ENCODE measurements at places on chromosomes 11 and 22.

GRCh38 chr22:42811459-42811858 lies 45.6 kb downstream of the ARFGAP3 start:
- no peak for DNase-seq

DNA sequence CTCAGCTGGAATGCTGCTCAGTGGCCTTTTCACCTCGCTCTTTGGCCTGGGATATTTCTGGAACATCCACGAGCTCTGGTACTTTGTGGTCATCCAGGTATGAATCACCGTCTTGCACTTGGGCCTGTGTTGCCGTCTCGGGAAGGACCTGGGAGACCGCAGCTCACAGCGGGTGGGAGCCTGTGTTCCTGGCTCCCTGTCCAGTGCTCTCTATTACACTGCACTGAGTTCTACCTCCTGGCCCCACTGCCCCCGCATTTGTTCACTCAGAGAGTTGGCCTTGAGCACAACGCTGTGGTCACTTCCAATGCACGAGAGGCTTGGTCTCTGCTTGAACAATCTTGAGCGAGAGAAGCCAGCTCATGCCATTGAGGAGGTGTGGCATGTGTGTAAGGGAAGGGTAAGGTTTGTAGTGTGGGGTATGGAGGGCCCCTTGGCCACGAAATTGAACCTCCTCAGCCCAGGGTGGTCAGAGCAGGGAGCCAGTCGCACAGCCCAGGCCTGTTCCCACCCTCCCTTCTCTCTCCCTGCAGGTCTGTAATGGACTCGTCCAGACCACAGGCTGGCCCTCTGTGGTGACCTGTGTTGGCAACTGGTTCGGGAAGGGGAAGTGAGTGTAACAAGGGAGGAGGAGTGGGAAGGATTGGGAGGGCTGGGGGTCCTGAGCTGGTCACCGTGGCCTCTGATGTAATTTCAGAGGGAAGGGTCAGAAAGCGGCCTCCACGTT lies 16.2 kb downstream of the SLC37A2 start:
- no peak for DNase-seq

DNA sequence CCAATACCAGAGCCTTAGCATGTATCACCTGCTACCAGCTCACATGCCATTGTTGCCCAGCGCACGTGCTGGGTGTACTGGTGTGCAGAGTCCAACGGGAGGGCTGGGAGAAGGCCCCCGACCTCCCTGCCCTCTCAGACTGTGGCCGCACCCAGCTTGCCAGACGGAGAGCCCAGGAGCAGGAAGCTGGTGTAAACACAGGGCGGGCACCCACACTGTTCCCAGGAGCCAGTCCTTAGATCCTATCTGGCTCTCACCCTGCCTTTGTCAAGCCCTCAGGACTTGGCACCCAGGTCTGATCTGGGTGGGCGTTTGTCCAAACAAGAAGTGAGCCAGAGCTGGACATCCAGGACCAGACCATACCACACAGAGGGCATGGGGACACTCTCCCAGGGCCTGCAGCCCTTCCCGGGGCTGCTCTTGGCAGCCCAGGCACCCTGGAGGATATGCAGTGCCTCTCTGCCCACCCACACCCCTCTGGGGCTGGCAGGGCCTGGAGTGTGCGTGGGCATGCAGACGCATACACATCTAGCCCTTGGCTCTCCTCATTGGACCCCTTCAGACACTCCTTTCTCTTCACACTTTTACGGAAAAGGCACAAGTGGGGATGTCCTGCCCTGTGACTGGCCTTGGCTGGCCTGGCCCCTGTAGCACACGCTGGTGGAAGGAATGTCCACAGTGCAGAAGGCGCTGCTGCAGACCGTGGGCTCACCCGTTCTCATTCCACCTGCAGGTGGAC lies 19.9 kb upstream of the CLDN5 start:
- DNase-seq, result no peak

- DNase-seq, result no peak
These were observed 30.9 kb downstream of the CSNK2A3 start for GRCh38 chr11:11322101-11322500.

DNA sequence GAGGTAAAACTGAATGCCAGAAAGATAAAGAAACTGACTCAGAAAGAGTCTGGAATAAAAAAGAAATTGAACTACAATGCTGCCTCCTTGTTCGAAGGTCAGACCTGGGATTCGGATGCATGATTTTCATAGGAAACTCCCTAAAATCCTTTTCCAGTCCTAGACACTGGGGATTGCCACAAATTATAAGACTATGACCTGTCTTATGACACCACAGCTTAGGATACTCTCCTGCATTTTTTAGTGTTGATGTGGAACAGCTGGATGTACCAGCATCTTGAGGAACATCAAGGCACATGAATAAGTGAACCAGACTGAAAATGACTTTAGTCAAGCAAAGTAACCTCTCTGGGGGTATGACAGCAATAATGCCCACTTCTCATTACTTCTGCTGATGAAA lies 9.0 kb downstream of the KIRREL3 start:
- DNase-seq, result no peak

DNA sequence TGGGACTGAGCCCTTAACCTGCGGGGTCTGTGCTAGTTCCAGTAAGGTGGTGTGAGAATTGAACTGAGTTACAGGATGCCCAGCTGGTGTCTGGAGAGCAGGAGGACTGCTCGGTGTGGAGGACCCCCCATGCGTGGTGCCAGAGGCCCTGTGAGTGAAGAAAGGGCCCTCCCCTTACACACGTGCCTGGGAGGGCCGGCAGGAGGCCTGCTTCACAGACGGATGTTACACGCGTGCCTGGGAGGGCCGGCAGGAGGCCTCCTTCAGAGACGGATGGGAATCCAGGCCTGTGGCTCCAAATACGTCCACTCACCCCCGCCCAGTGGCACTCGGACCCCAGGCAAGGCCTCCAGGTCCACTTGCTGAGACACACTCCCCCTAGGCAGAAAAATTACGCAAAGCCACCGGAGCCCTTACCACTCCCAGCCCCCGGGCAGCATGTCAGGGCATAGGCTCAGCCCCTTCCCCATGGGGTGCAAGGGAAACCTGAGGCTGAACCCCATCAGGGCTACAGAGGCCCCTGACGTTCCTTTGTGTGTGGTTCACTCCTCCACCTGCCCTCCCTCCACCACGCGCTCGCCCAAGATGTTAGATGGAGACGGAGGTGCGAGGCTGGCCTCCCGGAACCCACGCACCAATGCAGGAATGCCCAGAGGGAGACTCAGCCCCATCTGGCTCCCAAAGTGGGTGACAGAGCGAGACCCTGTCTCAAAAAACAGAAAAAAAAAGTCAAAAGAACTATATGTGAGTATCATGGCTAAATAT lies 227.8 kb downstream of the BRD1 start:
- no peak for DNase-seq

DNA sequence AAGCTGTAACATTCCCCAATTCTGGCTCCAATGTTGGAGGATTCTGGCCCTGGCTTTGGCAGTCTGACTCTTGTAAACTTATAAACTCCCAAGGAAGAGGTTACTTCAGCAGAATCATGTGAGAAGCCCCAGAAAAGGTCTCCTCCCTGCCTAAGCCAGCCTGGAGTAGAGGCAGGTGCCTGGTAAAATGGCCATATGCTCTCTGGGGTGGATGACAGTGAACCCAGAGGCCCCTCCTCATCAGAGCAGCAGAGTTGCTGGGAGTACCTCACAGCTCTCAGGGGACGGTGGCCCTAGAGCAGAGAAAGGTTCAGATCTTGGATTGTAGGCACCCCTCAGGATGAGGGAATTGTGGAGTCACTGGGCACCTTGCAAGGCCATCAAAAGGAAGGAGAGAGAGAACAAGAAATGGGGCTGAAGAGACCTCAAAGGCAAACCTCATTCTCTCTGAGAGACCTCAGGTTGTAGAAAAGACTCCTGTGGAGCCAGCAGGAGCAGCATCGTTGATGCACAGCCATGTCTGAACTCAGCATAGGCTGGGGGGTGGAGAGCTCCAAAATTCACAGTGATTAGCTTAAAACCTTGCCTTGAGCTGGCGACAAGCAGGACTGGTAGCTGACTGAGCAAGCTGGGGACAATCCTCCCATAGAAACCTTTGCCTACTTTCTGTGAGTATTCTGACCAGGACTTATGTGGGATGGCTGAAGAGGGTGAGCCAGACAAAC lies 4.9 kb upstream of the P2RY6 start:
- no peak for DNase-seq

GRCh38 chr11:109275931-109276330 lies 146.1 kb upstream of the C11orf87 start:
- DNase-seq, result no peak

- DNase-seq, result no peak
These were observed 16.6 kb downstream of the SLC43A3 start for GRCh38 chr11:57410287-57410686.

GRCh38 chr11:78363024-78363619 lies 54.5 kb downstream of the GAB2 start:
- DNase-seq, result no peak

DNA sequence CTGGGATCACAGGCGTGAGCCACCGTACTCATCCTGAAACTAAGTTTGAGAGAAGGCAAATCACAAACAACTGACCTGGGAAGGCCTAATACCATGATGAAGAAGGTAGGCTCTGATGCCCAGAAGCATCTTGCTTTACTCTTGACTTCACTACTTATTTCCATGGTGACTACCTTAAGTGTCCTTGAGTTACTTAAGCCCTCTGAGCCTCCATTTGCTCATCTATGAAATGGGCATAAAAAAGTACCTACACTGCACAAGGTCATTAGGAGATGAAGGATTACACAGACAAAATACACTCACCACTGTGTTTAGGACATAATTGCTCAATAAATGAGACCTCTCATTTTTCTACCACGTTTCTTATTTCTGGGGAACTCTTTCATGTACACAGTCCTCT lies 27.9 kb downstream of the EIF4ENIF1 start:
- DNase-seq, result no peak

DNA sequence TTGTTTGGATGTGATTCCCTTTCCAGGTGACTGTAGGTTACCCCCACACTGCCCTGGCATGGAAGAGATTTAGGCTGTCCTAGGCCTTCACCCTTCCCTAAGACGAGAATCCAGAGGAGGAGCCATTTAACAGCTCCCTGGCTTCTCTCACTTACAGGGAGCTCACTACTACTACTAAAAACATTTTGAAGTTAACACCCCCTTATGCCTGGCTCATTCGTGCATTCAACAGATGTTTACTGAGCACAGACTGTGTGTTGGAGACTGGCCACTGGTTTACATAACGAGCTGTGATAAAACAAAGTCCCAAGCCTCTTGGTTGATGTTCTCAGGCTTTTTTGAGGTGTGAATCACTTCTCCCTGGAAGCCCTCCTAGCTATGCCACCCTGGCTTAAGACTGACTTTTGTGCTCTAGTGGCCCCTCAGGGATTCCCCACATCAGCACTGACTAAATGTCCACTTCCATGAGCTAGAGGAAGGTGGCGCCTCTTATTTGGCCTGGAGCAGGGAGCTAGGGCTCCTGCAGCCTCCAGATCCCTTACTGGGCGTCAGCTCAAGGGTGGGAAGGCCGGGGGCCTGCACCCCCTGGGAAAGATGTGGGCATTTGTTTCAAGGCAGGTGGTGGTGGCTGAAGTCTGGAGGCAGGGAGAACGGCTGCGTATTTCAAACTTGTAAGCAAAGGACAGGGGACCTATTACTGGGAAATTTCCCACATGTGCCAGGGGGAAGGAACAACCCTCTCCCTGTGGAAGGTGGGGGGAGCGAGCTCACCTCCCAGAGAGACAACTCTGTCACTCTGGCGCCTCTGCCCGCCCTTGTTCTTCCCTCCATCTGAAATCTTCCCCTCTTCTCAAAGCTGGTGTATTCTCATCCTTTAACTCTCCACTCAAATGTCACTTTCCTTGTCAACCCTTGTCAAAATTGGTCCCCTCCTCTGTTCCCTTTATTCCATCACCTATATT lies 19.4 kb upstream of the MALAT1 start:
- no peak for DNase-seq

DNA sequence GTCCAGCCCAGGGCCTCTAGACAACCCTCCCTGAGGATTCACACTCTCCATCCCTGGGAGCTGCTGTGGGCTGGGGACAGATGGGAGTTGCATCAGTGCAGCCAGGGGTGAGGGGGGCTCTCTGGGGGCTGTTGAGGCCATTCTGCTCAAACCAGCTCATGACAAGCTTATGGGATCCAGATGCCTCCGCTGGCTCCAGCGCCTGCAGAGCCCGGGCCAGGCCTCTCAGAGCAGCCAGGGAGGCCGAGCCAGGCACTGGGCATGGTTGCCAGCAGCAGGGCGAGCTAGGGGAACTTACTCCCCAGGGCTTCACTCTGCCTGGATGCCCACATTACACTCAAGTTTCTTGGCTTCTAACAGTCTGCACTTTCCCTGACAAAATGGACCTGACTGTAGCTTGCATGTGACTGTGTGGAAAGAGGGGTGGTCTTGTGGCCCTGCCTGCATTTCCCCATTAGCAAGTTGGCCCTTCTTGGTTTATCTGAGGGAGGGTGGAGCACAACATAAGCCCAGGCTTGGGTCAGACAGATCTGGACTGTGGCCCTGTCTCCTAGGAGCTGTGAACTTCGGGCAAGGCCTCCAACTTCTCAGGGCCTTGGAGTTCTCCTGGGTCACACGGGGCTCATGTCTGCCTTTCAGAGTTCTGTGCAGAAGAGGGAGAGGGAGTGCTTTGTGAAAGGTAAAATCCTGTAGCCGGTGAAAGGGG lies 34.5 kb upstream of the CYB5R3 start:
- DNase-seq, result no peak

- peak; percentile 53 for DNase-seq
These were observed 22.6 kb downstream of the RTN4RL2 start for GRCh38 chr11:57482782-57483561.

DNA sequence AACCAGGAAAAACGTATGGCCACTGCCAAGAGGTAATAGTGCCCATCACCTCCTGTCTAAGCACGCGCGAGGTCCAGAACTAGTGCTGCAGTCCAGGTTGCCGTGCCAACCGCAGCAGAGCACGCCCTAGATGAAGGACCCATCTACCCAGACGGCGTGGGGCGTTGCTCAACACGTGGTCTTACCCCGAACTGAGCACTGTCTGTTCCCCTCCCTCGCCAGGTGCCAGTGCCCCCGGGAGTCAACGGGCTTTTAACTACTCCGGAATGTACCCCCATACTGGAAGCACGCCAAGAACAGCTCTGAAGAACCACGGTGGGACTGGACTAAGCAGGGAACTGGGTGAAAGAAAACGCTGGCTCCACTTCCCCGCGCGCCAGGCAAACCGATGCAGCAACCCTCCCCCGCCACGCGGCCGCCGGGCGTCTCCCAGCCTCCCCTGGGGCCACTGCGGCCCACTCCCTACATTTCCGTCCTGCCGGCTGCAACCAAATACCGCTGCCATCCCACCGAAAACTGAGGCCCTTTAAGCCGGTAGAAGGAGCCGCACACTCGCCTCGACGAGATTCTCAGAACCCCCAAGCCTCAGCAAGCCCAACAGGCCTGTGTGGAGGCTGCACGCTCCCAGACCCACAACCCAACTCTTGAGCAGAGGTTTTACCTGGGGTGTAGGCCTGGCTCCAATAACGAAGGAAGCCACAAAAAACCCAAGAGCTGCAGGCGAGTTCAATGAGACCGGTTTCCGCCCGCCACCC lies at the start of gene HSPA8:
HSPA8 (minus strand) TSS at position 734 of the 755 bp plus-strand sequence. CDS start 812 bp downstream, outside the sequence.
- DNase-seq, result peak; percentile 56
